ENCODE measurements at places on chromosomes 6 and 20.
A peak's percentile ranks its signal among the peaks of the same experiment; 100 is the strongest.

DNA sequence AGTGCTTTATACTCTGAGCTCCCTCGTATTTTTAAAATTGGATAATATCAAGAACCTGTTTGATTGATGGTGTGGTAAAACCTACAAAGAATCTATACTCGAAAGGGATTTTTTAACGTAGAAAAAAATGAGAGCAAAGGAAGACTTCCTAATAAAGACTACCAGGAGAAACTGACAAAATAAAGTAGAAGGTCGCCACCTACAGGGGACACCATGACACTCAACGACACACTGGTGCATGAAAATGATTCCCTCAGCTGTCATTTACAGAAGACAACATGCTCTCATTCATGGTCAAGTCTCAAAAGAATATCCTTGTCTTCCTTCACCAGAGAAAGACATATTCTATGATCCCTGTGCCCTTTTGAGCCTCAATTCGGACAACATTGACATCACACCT lies 10.1 kb upstream of the NHSL1 start:
- peak; percentile 20 for DNase-seq

- DNase-seq = no peak
Measured at GRCh38 chr6:155676346-155676745, 220.7 kb upstream of the NOX3 start.

DNA sequence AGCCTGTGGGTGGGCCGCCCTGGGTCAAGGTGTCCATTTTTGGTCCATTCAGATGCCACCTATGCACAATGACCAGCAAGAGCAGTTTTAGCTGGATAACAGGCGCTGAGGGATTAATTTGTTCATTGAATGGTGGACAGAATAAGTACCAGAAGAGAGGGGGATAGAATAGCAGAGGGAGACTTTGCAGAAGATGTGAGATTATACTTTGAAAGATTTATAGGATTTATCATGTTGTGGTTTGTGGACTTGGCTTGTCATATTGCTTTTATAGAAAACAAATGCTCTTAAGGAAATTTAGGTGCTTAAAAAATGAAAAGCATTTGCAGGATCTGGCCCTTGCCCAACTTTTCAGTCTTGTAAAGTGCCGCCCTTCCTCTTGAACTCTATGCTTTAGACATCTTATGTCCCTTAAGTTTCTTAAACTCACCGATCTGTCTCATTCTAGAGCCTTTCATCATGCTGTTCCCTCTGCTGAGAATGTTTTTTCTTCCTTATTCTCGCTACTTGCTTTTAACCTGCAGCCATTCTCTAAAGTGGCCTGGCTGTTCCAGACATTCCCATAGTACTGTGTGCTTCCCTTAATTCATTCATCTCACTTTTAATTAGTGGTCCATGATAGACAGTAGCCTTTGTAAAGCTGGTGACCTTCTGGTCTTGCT lies 42.5 kb downstream of the CD109 start:
- DNase-seq = no peak

- no peak for DNase-seq
Measured at GRCh38 chr20:25309395-25310267, 61.7 kb downstream of the PYGB start.

GRCh38 chr6:438634-439170 lies 47.1 kb downstream of the IRF4 start:
- no peak for DNase-seq

- DNase-seq = no peak
Measured at GRCh38 chr20:11569163-11569562, 348.5 kb upstream of the BTBD3 start.

GRCh38 chr6:3108746-3109414 lies 9.6 kb upstream of the BPHL start:
- no peak for DNase-seq
